Naive thymus-derived CD8-positive, alpha-beta T cell (primary cell): ENCODE measurements at places on chromosomes 5 and 9. TPM values are rescaled to one million over a fixed set of nuclear protein-coding genes. Genes with fewer than 3 reads are reported as not detected.

GRCh38 chr5:42074353-42074752, 149.3 kb downstream of the FBXO4 start:
- no peak for DNase-seq

The DPH7 gene
- 80.7 TPM for total RNA-seq

The SPAG8 gene
- total RNA-seq, result 8.9 TPM

- no peak for DNase-seq
These were observed 56.1 kb upstream of the ZNF300 start for GRCh38 chr5:150960791-150961396.

GRCh38 chr5:79868163-79868670, 122.8 kb downstream of the MTX3 start:
- DNase-seq, result no peak

The GFPT2 gene
- total RNA-seq, result 2.9 TPM

GRCh38 chr5:102595332-102595731, 96.5 kb upstream of the SLCO6A1 start:
- no peak for DNase-seq

GRCh38 chr5:157718519-157718918, 12.7 kb upstream of the THG1L start:
- DNase-seq, result no peak

The SGCD gene
- 0.18 TPM for total RNA-seq

The ENTREP1 gene
- not detected for total RNA-seq

GRCh38 chr5:8848997-8849594, 696.8 kb downstream of the SEMA5A start:
- DNase-seq, result no peak

GRCh38 chr9:93452710-93453046, 703 bp downstream of the FAM120AOS start:
- no peak for DNase-seq

The GNAQ gene
- 40.0 TPM for total RNA-seq

The SLC1A1 gene
- not detected for total RNA-seq

The DYNC2I2 gene
- total RNA-seq, result 8.3 TPM

DNA sequence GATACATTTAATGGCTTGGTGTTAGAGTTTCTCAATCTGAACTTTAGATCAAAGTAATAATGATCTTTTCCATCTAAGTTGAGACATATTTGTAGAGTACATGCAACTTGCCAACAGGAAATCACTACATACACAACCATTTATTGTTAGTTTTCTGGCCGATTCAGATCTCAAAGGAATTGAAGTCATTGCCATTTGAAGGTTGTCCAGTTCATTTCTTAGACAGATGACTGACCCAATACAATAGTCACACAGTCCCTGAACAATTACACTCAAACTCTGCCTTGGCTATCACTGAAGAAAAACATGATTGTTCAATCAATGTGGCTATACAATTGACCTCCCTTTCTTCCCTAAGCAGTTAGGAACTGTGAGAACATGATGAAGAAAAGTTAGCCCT, 753.2 kb upstream of the RIOK2 start:
- no peak for DNase-seq

GRCh38 chr5:58456026-58456425, 3.9 kb downstream of the PLK2 start:
- DNase-seq, result no peak

The SPATA31D4 gene
- not detected for total RNA-seq

GRCh38 chr9:85013703-85014102, 344.2 kb downstream of the NTRK2 start:
- no peak for DNase-seq

The PTCD2 gene
- total RNA-seq, result 10.6 TPM

DNA sequence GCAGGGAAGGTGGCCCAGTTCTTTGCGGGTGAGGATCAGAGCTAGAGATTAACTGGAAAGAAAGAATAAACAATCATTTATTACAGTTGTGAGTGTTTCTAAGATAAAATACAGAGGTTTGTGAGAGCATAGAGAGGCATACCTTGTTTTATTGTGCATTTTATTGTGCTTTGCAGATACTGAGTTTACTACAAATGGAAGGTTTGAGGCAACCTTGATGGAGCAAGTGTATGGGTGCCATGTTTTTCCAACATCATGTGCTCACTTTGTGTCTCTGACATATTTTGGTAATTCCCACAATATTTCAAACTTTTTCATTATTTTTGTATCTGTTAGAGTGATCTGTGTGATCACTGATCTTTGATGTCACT, 715 bp upstream of the C5orf34 start:
- DNase-seq, result no peak

DNA sequence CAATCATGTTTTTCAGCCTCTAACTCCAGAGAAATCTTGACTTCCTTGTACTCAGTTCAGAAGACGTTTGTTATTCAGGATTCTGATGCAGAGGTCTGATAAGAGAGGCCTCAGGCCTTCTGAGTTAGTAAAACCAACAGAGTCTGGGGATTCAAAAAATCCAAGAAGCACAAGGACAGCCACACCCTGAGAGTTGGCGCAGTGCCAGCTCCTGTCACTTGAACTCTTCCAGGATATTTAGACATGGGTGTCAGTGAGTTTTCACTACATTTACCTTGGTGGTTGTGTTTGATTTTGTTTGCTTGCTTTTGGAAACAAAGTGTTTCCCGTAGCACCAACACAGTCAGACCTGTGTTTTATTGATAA, 41.6 kb upstream of the PDE8B start:
- no peak for DNase-seq
